ENCODE measurements at places on chromosomes 3 and 15.

DNA sequence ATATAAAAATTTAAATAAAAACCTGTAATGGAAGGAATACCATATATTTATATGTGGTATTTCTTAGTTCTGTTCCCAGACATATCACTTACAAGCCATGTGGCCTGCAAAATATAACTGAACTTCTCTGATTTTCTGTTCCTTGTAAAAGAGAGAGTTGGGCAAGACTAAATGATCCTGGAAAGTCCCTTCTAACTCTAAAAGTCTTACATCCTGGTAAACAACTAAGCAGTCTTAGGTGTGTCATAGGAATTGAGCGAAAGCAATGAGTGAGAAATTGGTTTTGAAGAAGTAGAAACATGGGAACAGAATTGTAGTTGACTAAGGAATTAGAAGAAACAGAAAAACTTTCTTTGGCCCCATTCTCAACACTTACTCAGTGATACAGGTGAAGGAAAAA is 25.3 kb upstream of the IL20RB start:
- DNase-seq, result no peak

- no peak for DNase-seq
These were observed 1068.6 kb downstream of the FHIT start for GRCh38 chr3:60182697-60183096.

GRCh38 chr15:69979262-69979661 is 118.5 kb downstream of the TLE3 start:
- no peak for DNase-seq

DNA sequence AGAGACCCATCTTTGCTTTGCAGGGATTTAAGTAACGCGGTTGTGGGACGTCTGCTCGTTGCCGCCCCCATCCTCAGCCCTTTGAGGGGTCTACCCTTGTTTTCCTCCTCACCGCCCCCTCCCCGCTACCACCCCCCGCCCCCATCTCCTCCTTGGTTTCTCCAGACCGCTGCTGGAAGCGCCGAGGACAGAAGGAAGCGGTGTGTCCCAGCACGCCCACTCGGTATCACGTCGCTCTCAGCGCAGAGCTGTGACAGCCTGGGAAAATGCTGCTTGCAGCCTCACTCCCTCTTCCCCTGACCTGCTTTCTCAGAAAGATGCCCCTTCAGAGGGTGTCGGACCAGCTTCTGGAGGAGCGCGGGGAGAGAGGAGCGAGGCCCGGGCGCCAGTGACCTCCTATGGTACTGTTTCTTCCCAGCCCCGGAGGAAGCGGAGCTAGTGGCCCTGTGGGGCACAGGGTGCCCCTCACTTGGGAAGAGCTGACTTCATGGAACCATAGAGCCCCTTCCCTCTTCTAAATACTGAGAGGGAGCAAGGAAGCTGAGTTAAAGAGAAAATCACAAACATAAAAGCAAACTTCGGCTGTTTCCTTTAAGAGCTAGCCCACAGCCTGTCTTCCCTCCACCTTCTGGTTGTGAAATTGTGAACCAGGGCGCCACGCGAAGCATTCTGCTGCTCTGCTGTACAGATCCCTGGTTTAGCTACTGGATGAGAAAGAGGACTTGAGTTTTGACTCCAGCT is 698 bp downstream of the IL1RAP start:
- no peak for DNase-seq

GRCh38 chr3:149514471-149514870 is 40.0 kb downstream of the TM4SF4 start:
- DNase-seq, result no peak

GRCh38 chr15:39624806-39625205 is 43.9 kb downstream of the THBS1 start:
- DNase-seq, result no peak

- DNase-seq, result peak; percentile 81
These were observed 589 bp downstream of the NEIL1 start for GRCh38 chr15:75347222-75348033.

GRCh38 chr3:175346573-175347356 is 487.6 kb downstream of the NAALADL2 start:
- DNase-seq, result no peak

GRCh38 chr3:111904376-111905241 is 45.5 kb downstream of the PHLDB2 start:
- DNase-seq, result no peak

GRCh38 chr3:45092132-45093031 is 53.8 kb downstream of the CDCP1 start:
- DNase-seq, result no peak

- no peak for DNase-seq
These were observed 136.0 kb upstream of the PTPRG start for GRCh38 chr3:61425356-61425755.

DNA sequence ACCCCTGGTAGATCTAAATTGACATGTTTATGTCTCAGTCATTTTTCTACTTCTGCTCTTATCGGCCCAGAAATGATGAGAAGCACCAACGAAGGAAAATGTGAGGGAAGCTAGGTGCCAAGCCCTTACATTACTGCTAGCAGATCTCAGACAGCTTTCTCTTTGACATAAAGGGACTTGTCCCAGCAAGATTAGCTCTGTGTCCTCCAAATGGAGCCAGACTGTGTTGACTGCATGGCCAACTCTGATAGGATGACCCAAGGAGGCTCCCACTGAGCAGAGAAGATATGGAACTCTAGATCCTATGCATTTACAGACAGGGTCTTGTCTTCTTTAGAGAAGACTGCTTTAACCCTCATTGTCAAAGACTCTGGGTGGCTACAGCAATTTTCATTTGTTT is 2.8 kb upstream of the MCTP2 start:
- DNase-seq, result no peak

DNA sequence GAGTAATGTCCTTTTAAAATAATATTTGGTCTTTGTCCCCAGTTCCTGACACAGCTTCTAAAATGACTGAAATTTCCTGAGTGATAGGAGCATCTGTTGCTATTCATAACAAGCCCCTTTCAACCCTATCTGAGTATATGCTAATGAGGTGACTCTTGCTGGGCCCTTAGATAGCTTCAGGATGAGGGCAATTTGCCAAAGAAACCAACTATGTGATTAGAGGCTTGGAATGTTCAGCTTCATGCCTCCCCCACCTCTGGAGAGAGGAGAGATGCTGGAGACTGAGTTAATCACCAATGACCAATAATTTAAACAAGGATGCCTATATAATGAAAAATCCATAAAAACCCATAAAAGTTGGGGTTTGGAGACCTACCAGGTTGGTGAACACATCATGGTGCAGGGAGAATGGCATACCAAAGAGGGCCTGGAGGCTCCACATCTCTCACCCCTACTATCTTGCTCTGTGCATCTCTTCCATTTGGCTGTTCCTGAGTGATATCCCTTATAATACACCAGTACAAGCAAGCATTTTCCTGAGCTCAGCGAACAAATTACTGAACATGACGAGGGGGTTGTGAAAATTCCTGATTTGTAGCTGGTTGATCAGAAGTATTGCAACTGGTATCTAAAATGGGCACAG is 189.2 kb downstream of the ECT2 start:
- DNase-seq, result no peak

DNA sequence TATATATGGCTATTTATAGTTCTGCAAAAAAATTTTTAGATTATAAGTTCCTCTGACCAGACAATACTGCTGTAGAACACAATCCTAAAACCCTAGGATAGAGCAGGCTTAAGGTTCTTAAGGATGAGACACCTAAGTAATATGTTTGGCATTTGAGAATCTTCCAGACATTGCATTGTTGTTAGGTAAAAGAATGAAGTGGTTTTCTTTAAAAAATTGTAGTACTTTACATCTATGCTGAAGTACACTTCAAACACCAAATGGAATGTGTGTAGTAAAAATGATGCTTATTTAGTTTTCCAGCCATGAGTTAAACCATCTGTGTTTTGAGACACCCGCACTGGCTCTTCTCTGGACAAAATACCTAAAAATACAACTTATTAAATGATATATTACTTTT is 857.7 kb downstream of the OTOL1 start:
- DNase-seq, result no peak

All from D721Med (cell line).